HTR-8/SVneo (cell line): ENCODE measurements at places on chromosomes 2 and 18.

DNA sequence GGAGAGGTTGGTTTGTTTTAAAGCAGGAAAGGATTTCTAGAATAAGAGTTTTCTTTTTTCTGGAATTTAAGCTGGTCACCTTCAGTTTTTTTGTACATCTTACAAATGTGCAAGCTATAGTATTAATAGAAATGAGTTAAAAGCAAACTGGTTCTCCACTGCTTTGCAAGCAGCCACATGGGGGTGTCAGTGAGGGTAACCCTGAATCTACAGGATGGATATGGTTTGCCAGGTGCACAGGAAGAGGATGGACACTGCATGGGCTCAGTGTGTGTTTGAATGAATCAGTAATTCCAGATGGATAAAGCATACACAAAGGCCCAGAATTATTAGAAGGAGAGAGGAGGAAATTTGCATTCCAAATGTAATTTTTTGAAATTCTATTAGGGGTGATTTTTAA is 89.0 kb downstream of the MAPRE2 start:
- no peak for DNase-seq

GRCh38 chr2:237697586-237698357 is 70.4 kb downstream of the LRRFIP1 start:
- DNase-seq: no peak

DNA sequence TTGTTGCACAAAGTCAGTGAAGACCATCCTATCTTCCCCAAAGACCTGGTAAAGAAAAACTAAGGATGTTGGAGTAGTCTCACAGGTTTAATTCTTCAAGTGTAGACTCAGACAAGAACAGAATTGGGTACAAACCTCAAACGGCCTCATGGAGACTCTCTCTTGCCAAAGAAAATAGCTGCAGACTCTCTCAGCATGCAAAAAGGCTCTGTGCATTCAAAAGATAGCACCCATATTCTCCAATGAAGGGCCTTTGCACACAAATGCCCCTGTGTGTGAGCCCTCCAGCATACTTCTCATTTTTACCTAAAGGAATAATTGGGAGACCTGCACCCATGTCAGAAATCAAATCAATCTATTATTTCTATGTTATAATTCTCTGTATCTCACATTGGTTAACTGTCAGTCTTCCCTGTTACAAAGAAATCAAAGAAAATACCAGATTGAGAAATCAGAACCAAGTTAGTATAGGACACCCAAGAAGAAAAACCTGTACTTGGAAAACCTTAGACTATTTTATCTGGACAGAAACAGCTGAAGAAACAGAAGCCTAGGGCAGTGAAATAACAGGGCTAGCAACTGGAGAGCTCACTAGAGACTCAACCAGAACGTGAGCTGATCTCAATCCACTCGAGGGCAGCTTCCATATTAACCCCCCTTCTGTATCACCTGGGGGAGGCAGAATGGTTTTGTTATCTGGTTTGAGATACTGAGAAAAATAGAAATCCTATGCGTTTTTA is 134.7 kb upstream of the DNAJC10 start:
- no peak for DNase-seq

- no peak for DNase-seq
Measured at GRCh38 chr2:176124947-176125771, 2.6 kb downstream of the HOXD9 start.

- peak; percentile 45 for DNase-seq
Measured at GRCh38 chr2:201118961-201119854, 3.2 kb downstream of the CFLAR start.

GRCh38 chr2:217360781-217361482 is 501.1 kb upstream of the TNP1 start:
- DNase-seq: peak; percentile 83

- no peak for DNase-seq
Measured at GRCh38 chr18:45413180-45413836, 202.0 kb upstream of the SLC14A2 start.

GRCh38 chr2:147810883-147811765 is 33.7 kb upstream of the ACVR2A start:
- DNase-seq: no peak

DNA sequence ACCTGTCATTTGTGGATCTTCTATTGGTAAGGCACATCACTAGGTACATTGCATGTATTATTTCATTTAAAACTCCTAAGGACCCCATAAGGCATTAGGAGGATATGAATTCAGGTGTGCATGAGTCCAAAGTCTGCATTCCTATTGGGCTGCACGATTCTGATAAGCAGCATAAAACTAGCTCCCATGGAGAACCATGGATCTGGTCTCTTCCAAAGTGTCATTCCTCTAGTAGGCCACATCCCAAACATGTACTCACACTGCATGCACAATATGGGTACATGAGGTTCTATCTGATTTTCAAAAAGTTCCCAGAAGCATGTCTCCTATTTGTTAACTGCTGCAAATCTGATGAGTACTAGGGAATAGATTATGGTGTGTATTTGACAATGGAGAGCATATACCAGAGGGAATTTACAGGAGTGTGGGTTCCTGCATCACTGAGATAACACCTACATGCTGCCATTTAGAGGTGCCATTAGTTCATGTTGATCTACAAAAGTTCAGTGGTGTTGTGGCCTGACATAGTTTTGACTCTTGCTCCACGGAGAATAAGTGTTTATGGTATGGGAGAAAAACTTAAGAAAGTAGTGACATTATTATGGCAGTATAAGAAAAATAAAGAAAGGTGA is 11.3 kb downstream of the CYTIP start:
- no peak for DNase-seq

DNA sequence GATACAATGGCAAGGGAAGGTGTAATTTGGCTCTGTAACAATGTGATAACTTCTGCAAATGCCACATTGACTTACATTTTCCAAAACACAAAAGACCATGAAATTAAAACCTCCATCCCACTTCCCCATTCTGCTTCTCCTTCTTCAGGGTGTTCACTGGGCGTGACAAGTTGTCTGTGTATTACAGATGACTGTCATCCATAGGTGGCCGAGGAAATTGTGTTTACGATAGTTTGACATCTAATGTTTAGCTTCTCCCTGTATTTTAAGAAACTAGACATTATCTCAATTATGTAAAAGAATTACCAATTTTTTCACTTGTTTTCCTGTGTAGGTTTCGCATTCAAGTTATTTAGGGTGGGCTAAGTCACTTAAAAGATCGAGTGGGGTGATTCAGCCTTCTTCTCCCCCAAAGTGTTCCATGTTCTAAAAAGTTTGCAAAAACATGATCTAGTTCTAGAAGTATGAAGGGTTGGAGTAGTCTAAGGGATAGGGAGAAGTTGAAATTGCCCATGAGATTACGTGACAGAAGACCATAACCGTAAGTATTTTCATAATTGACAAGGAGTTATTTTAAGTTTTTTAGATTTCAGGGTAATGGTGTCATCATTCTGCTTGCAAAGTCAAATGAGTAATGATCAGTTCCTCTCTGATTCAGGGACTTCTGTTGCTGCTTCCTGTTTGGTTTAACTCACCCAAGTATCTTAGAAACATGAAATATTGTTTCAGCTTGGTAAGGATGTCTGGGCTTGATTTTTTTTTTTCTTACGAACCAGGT is 25.2 kb upstream of the CYTIP start:
- peak; percentile 30 for DNase-seq

- no peak for DNase-seq
Measured at GRCh38 chr2:39510140-39510539, 73.1 kb upstream of the MAP4K3 start.

DNA sequence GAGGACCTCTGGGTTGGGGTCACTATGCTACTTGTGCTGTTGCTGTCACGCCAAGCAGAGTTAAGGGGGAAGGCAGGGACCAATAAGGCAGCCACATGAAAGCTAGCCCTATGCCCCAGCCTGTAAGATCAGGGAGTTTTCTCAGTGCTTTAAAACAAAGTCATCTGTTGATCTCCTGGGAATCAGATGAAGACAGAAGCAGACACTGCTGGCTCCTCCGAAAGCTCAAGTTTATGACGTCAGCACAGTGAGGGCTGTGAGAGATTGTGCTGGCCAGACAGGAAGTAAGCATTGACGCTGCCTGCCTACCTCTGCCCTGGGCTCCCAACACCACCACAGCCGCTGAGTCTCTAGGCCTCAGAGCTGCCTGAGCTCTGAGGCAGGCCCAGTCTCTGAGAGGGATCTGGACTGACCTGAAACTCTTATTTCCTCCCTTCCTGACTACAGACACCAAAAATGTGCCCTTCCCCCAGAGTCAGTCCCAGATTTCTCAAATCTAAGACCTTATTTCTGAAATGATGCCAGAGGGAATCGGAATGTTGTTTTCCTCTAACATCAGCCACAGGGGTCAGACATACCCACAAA is 118.1 kb upstream of the EPAS1 start:
- peak; percentile 59 for DNase-seq

GRCh38 chr18:23456835-23457234 is 3.7 kb downstream of the RIOK3 start:
- DNase-seq: no peak

DNA sequence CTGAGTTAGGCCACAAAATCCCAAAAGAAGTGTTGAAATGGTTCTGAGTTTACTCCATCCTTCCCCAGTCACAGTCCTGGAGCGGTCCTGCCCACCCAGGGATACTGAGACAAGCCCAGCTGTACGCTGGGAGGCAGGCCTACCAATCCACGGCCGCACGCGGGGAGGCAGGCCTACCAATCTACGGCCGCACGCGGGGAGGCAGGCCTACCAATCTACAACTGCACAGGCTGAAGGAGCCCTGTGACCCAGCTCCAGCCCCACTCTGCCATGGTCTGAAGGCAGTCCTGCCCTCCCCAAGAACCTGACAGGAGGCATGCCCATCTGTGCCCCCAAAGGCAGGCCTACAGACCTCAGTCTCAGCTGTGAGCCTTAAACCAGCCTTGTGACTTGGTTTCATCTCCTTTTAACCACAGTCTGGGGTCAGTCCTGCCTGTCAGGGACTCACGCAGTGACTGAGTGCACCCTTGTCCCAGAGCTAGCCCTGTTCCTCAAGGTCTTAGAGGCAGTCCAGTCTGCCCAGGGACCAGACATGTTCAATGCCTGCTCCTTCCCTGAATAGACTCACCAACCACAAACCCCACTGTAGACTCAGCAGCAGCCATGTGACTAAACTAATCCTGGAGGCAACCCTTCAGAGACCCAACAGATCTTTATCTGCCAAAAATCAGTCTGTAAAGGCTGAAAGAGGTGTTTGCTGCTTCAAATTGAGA is 36.8 kb downstream of the GPC1 start:
- no peak for DNase-seq

DNA sequence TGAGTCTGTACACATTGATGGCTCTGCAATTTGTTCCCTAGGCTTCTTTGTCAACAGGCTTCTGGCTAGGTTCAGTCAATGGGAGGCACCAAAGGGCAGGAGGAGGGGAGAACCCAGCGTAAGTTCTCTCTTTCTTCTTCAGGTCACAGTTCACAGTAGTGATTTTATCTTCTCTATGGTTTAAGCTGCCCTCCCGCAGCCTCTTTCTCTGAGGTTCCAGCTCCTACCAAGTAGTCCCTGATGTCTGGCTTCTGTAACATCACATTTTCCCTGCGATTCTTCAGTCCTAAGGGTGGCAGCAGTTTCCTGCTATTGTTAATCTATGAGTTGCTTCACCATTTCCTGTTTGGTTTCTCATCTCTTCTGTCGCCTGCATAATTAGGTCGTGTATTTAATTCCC is 107.4 kb downstream of the CPO start:
- peak; percentile 23 for DNase-seq

GRCh38 chr18:27839141-27839540 is 337.8 kb downstream of the CDH2 start:
- DNase-seq: no peak

DNA sequence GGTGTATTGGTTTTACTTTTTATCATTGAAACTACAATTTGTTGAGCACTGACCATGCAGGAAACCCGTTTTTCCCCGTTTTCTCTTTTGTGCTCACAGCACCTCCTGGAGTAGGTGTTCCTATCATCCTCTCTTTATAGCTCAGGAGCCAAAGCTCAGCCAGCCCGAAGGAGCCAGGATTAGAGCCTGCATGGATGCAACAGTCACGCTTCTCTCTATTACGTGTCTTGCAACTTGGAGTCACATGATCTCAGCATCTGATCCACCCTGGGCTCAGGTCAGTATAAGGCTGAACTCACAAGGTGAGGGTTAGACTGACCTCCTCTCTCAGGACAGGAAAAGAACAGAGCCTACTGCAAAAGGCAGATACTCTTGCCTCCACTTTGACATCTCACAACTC is 150.5 kb downstream of the MBP start:
- DNase-seq: no peak

DNA sequence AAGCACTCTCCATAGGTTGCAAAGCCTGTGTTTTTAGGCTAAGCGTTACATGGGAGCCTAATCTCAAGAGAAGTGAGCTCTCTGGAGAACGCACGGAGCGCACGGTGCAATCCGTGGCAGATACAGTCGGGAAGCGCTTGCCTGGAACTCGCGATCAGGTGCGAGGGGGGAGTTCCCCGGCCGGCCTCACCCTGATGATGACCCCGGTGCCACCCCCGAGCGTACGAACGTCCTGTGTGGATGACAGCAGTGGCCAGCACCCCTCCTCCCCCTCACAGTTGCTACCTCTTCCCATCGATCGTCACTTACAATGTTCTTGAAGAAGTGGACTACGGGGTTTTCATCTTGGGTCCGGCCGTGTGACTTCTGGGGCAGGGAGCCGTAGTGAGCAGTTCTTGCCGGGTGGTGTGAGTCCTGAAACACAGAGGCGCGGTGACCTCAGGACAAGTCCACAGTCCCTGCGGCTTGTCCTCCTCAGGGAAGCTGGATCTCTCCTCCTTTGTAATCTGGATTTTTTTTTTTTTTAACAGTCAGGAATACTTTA is 142.9 kb downstream of the MBP start:
- no peak for DNase-seq

GRCh38 chr2:178914259-178914849 is 107.1 kb upstream of the TTN start:
- DNase-seq: peak; percentile 57

- DNase-seq: no peak
Measured at GRCh38 chr2:164717000-164717803, 95.9 kb upstream of the GRB14 start.

GRCh38 chr2:10912796-10913455 is 1.2 kb downstream of the KCNF1 start:
- DNase-seq: no peak

DNA sequence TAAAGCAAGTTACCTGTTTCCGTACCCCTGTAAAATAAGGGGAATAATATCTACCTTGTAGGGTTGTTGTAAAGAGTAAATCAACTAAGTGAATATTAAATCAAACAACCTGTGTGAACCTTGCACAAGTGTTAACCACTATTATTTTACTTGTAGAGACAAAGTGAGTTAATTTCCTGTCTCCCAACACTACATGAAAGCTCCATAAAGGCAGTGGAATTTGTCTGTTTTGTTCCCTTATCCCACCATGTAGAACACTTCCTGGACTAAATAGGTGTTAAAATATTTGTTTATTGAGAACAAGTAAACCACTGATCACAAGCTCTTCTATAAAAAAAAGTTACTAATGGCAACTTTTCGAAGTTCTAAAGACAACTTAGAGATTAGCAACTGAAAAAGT is 3.3 kb downstream of the ARL5A start:
- DNase-seq: no peak

DNA sequence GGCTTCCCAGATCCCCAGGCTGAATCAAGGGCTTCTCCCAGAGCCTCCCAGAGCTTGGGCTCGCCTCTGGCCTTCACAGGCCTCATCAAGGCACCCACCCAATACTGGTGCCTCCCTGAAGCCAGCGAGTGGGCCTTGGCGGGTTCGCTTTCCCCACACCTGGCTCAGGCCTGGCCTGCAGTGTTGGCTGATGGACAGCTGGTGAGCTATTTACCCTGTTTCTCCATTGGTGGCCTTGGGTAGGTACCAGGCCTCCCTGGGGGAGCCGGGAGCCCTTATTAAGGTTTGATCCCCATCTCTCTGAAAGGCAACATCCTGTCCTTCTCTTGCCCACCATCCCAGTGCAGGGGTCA is 18.2 kb upstream of the DUSP2 start:
- DNase-seq: no peak
